ENCODE measurements at places on chromosomes 12 and 14. TPM values are rescaled to one million over a fixed set of nuclear protein-coding genes. Genes with fewer than 3 reads are reported as not detected.

The SLC5A8 gene
- total RNA-seq, result not detected

The PLCZ1 gene
- not detected for total RNA-seq

The ACRBP gene
- not detected for total RNA-seq

The RNU4-1 gene
- total RNA-seq, result under 0.01 TPM

The GLT1D1 gene
- total RNA-seq, result 1.9 TPM

The TAS2R14 gene
- total RNA-seq, result 0.15 TPM

The AMN gene
- 0.40 TPM for total RNA-seq

The DEGS2 gene
- total RNA-seq, result not detected

The CNTN1 gene
- total RNA-seq, result 0.06 TPM

The KCNMB4 gene
- 1.4 TPM for total RNA-seq

The FOXG1 gene
- 1.8 TPM for total RNA-seq

The BDKRB1 gene
- total RNA-seq, result 0.97 TPM

The BCL11B gene
- 2.9 TPM for total RNA-seq

The RHOJ gene
- 9.5 TPM for total RNA-seq

The IGFBP6 gene
- total RNA-seq, result 53.5 TPM

The ADSS1 gene
- total RNA-seq, result 0.57 TPM

The C12orf50 gene
- total RNA-seq, result not detected

The CFAP251 gene
- 4.2 TPM for total RNA-seq

The KLRK1 gene
- not detected for total RNA-seq

The TMCC3 gene
- total RNA-seq, result 1.5 TPM

Measured in Daoy (cell line).